Stimulated activated CD4-positive, alpha-beta T cell treated with anti-CD3 and anti-CD28 coated beads, Interleukin-1b, Interleukin-23, amount 100 ng/mL, for 4 hours (primary cell): ENCODE measurements at places on chromosomes 7 and 10.

- no peak for DNase-seq
Measured at GRCh38 chr10:6657196-6657595, 77.1 kb upstream of the PRKCQ start.

GRCh38 chr10:126090911-126091728, 194.8 kb downstream of the FANK1 start:
- no peak for DNase-seq

- DNase-seq = no peak
Measured at GRCh38 chr7:79434098-79434497, 19.4 kb downstream of the MAGI2 start.

GRCh38 chr7:27651702-27652101, 11.0 kb downstream of the HIBADH start:
- no peak for DNase-seq

GRCh38 chr10:110378006-110378405, 73.3 kb upstream of the SMNDC1 start:
- DNase-seq = no peak

GRCh38 chr10:7967035-7967434, 87.5 kb upstream of the GATA3 start:
- DNase-seq = no peak

DNA sequence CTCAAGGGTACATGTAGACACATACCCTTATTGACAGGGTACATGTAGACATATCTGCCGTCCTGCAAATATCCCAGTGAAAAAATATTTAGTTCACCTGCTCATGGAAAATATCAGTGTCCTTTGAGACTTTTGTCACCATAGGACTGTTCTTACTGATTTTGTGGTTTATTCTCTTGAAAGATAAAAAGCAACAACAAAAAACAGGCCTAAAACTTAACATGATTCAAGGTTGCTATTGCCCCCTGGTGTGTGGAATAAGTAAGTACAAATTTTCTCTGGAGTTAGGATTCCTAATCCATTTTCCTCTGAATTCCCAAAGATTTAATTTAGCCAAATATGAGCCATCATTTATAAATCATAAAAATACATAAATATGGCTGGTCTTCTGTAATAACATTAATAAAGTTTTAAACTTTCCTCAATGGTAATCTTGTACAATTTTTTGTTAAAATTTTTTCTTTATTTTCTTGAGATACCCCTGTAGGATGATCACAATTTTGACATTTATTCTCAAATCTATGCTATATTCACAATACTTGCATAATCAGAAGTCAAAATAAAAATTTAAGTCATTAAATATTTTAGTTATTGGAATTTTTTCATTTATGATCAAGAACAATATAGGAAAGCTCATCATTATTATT, 741.4 kb upstream of the POT1 start:
- DNase-seq = no peak

DNA sequence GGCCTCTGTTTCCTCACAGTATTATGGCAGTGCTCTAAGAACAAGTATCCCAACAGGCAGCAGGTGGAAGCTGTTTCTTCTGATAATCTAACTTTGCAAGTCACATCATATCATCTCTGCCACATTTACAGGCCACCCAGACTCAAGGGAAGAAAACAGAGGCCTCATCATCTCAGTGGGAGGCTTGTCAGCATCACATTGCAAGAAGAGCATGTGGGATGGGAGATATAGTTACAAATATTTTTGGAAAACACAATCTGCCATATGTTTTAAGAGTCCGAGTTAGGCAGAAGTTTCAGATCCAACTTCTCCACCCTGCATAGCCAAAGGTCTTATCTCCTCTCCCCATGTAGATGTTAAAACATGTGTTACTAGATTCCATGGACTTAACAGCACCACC, 130.4 kb upstream of the PDE1C start:
- no peak for DNase-seq

DNA sequence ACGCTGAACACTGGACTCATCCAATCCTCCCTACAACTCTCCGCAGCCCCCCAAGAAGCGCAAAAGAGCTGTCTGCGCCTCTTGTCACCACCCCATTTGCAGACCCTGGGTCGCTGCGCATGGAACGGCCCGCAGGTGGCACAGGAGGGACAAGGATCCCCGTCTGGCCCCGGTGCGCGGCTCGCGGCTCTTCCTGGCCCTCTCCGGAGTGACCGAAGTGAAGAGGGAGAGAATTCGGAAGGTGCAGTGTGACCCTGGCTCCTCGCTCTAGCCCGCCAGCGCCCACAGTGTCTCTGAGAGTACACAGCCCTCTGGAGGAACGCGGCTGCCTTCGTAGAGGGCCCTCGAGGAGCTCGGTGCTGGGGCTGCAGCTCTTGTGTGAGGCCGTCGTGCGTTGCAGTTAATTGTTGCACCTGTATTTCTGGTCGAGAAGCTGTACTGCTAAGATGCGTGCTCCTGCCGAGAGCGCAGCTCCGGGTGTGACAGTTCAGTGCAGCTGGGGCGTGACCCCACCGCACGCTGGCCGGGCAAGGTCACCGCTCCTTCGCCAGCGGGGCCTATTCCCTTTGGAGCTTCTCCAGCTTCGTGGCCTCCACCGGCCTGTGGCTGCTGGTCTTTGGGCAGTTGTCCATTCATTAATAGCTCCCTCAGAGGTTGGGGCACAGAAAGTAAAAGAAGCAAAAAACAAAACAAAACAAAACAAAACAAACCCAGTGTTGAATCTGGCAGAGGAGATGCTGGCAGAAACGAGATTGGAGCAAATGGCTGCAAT, 119.0 kb downstream of the SEC23IP start:
- no peak for DNase-seq

DNA sequence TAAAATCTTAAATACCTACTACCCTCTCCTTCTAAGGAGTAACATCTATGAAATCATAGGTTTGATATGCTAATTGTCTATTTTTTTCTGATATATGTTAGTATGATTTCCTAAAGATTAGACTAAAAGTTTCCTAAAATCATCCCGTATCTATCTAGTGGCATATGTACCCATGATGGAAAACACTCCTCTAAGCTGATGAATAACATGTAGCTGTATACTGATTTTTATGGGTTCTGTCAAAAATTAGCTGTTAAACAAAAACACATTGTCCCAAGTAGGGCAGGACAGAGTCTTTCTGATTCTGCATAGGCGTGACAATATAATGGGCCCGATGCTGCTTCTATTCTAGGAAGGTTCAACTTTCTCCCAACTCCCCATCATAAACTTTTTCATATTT, 79.9 kb downstream of the ADAM22 start:
- no peak for DNase-seq

DNA sequence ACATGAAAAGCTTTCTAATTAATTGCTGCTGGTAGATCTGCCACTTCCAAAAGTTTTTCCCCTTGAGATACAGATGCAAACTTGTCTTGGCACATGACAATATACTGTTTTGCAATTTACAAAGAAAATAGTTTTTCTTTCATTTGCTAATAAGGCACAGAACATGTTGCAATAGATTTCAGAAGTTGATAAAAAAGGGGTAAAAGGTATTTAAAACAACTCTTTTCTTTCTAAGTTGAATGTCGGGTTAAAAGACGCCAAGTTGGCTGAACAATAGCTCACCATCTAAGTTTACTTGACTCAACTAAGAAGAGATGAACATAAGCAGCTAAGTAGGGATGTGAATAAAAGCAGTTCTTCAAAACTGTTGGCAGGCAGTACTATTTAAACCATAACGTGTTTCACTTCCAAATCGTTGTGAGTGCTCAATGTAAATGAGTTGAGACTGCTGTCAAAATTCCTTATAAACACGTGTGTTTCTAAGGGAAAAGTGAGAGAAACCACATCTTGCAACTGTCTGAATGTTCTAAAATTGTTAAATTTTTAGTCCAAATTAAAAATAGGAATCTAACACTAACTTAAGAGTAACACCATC, 14.5 kb upstream of the THSD7A start:
- no peak for DNase-seq

- no peak for DNase-seq
Measured at GRCh38 chr10:91864099-91864498, 45.2 kb downstream of the FGFBP3 start.

DNA sequence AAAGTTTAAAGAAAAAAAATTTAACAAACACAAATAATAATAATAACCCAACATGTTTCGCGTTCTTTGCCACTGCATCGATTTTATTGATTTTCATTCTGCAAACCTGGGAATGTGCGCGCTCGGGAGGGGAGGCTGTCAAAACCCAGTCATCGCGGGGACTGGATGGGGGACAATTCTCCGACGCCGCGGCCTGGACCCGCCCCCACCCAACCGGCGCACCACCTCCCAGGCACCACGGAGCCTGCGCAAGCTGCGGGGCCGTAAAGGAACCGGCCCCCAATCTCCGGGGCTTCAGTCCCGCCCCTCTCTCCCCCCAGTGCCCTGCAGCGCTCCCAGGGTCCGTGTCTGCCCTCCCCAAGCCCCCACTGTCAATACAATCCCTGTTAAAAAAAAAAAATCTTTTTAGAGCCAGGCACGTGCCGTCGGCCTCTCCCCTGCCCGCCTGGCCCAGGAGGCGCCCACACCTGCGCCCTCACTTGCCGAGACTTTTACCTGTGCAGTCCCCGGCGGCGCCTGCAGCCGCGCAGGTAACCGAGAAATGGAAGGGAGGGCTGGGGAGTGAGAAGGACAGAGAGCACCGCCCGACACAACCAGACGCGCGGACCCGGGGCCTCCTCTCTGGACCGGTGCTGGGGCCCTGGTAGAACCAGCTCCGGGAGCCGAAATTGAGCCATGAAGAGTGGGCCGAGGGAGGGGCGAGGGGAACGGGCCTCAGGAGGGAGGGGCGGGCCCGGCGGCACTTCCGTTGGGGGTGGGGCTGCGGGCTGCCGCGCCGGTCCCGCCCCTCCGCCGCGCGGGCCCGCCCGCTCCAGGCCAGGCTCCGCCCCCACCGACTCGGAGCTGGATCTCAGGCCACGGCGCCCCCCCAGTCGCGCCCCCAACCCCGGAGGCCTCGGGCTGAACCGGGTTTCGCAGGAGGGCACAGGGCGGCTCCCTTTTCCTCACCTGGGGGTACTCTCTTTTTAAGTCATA, 7.6 kb upstream of the ZNF503 start:
- DNase-seq = no peak

DNA sequence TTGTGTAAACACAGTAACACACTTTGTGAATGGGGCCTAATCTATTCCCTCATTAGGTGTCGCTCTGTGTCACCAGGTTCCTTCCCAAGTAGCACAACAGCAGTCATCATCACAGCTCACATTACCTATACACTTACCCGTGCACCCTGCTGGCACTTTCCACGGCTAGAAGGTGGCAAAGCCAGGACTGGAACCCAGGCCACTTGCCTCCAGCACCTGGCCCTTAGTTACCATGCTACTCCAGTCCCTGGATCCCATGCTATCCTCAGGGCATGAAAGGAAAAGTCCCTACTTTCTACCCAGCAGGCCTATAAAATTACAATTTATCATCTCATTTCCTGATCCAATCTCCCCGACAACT, 18.4 kb downstream of the SMURF1 start:
- no peak for DNase-seq

DNA sequence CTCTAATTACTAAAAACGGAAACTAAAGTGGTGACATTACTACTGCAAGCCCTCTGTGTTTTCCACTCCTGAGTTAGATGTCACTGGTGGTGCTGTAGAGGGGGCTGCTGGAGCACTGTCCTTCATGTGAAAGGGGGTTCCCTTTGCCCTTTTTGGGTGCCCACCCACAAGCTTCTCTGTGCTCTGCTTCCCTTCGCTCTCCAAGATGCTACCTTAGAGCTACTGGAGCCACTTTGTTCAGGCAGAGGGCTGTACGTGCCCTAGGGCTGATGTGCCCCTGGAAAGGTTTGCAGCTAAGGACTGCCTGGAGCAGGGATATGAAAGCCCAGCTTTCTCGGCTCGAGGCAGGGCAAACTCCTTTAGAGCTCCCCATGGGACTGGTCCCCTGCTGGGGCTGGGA, 28.3 kb downstream of the EMX2 start:
- no peak for DNase-seq

- no peak for DNase-seq
Measured at GRCh38 chr7:114856625-114857024, 65.3 kb upstream of the MDFIC start.

DNA sequence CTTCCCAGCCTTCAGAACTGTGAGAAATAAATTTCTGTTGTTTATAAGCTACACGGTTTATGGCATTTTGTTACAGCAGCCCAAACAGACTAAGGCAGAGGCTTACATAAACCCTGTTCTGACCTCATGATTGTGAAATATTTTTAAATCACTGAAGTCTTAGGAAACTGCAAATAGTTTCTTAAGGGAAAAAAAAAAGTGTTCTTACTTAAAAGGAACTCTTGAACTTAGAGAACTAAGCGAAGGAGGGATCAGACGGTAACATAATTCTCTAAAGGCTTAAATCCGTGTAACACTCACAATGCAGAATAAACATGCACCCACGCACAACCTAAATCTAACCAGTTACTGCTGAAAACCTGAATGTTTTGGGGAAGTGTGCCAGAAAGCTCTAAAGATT, 749.1 kb upstream of the LRRTM3 start:
- no peak for DNase-seq

DNA sequence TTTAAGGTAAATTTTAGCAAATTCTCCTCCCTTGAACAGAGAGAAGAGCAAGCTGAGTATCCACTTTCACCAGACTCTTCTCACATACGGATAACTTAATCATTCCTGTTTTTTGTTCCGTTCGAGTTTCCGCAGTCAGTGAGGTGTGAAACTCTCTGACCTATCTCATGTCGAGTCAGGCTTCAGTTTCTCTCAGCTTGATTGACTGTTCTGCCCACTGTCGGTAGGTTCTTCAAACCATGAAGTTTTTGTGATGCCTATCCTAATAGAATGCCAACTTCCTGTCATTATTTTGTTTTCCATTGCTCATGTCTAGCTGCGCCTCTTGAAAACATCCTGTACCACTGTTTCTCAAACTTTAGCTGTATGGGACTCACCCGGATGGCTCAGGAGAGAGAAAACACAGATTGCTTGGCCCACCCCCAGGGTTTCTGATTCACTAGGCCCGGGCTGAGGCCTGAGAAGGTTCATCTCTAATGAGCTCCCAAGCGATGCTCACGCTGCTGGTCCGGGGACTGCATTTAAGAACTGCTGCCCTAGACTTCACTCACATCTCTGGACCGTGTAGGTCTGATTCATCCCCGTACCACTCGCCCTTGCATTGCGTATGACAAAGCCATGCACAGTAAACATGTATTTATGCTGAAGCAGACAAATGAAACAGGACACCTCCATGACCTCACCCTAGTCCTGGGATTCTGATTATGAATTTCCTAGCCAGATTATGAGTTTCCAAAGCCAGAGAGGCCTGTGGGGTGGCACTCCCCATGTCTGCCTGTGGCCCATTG, 208.4 kb upstream of the AGK start:
- DNase-seq = no peak

GRCh38 chr10:75011221-75011620, 100.2 kb upstream of the SAMD8 start:
- no peak for DNase-seq

DNA sequence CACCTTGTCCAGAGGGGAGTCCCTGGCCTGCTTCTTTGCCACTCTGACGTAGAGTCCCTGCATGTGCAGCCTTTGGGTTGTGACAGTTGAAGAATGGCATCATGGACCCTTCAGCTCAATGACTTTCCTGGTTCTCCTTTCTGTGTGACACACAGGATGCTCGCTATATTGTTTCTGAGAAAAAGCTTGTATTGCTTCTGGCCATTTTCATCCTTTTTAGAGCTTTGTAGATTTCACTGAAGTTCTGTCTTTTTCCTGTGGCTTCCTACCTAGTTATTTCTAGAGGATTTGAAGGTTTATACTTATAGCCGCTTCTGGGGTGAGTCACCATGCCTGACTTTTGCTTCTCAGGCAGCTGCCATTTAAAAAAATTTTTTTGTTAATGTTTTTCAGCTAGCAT, 27.0 kb downstream of the SND1 start:
- no peak for DNase-seq

- DNase-seq = no peak
Measured at GRCh38 chr10:108633046-108633445, 1290.3 kb downstream of the XPNPEP1 start.
